Activated CD4-positive, CD25-positive, alpha-beta regulatory T cell (primary cell): ENCODE measurements at places on chromosomes 7 and 10.

- DNase-seq, result no peak
Observed at GRCh38 chr7:106806556-106806955, 58.5 kb upstream of the PIK3CG start.

GRCh38 chr10:76085817-76086167, 654.4 kb downstream of the LRMDA start:
- DNase-seq, result no peak

GRCh38 chr7:25385506-25386136, 157.3 kb upstream of the NPVF start:
- no peak for DNase-seq

- DNase-seq, result no peak
Observed at GRCh38 chr10:126520751-126521317, 132.6 kb upstream of the ADAM12 start.

- no peak for DNase-seq
Observed at GRCh38 chr7:79217976-79218626, 235.4 kb downstream of the MAGI2 start.

- no peak for DNase-seq
Observed at GRCh38 chr10:80472234-80473095, 18.4 kb downstream of the TSPAN14 start.

GRCh38 chr7:75948179-75948578, 33.2 kb downstream of the POR start:
- no peak for DNase-seq

DNA sequence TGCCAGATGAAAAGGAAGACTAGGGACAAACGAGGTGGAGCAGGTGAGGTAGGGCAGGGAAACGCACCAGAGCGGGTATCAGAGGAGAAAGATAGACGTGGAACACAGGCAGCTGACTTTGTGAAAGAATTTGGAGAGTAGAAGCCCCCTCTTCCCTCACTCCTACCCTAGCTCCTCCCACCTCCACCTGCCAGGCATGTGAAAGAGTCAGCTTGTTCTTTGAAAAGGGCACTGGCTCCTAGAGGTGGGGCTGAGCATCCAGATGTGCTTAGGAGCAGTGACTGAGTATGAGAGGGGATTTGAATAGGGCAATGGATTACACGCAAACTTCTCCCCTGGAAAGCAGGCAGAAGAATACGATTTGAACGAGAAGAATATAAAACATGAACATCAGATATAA, 174.2 kb upstream of the INHBA start:
- DNase-seq, result no peak

DNA sequence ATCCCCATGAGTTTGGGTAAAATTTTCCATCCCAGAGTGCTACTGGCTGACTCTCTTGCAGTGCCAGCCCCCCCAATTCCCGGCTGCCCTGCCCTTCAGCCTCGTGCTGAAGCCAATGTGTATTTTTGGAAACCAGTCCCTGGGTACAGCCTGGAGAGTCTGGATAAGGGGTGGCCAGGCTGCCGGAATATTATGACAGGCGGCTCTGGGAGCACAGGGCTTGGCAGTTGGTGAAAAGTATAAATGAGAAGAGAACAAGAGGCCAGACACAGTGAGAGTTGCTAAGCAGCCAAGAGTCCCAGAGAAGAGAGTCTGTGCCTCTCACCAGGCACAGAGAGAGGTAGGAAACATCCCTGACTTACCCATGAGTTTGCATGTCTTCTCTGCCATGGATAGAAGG, 53.6 kb downstream of the TMEM130 start:
- DNase-seq, result no peak

- DNase-seq, result no peak
Observed at GRCh38 chr7:85023066-85023712, 163.7 kb downstream of the SEMA3D start.

- DNase-seq, result no peak
Observed at GRCh38 chr7:106640368-106641141, 20.4 kb downstream of the CCDC71L start.

GRCh38 chr10:31578181-31578852, 259.3 kb downstream of the ZEB1 start:
- no peak for DNase-seq

- no peak for DNase-seq
Observed at GRCh38 chr7:4134204-4134603, 547.9 kb upstream of the FOXK1 start.

DNA sequence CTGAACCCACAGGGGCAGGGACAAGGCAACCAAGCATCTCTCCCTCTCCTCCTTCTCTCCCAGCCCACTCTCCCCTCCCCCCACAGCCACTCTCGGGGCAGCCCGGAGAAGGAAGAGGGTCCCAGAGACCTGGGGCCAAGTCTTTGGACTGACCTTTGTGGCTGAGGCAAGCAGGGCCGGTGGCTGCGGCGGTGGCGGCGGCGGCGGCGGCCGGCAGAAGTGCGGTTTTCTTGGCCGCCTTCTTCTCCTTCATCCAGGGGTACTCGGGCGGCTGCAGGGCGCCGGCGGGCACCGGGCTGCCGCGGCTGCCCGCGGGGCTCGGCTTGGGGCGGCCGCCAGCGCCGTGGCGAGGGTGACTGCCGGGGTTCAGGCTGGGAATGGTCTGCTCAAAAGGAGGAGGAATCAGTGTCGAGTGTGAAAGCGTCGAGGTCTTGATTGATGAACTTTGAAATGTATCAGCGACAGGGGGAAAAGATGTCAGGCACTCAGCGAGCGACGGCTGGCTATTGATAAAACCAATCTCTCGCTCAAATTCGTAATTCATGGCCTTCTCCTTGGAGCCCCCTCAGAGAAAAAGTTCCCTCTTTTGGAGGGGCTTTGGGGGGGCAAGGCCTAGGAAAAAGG, 414 bp downstream of the HOXA2 start:
- no peak for DNase-seq

- DNase-seq, result no peak
Observed at GRCh38 chr7:123918309-123918708, 6.7 kb upstream of the SPAM1 start.

GRCh38 chr10:67487906-67488619, 207.9 kb downstream of the CTNNA3 start:
- no peak for DNase-seq

DNA sequence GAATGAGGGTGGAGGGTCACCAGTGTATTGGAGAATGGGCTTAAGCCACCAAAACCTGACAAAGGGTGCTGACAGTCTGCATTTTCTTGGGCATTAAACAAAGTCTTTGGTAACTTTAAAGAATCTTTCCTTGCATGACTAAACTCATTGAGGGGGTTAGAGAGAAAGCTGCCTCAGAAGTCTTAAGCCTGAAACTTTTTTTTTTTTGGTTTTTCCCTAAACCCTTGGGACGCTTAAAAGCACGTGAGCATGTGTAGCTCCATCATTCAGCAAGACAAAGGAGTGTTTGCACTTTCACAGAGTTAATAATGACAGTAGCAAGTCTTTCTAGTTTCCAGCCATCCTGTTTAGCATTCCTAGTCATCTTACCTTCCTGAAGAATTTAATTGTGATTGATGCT, 110.7 kb downstream of the LRMDA start:
- DNase-seq, result no peak

DNA sequence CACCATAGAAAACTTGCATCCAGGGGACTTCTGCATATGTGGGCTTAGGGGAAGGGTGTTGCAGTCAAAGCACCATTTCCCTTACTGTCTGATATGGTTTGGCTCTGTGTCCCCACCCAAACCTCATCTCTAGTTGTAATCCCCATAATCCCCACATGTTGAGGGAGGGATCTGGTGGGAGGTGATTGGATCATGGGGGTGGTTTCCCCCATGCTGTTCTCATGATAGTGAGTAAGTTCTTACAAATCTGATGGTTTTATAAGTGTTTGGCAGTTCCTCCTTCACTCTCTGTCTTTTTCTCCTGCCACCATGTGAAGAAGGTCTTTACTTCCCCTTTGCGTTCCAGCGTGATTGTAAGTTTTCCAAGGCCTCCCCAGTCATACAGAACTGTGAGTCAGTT, 177.4 kb downstream of the ADK start:
- DNase-seq, result no peak

GRCh38 chr7:4065190-4065589, 616.9 kb upstream of the FOXK1 start:
- no peak for DNase-seq

DNA sequence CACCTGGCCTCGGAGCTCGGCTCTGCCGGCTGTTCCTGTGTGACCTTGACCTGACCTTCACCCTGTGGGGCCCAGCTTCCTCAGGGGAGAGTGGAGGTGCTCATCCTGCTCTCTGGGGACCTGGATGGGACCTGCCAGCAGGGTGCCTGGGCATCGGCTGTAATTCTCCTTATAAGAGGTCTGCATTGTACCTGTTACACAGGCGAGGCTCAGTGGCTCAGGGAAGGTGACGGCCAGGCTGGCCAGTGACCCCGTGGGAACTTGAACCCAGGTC, 29.0 kb downstream of the RET start:
- no peak for DNase-seq

DNA sequence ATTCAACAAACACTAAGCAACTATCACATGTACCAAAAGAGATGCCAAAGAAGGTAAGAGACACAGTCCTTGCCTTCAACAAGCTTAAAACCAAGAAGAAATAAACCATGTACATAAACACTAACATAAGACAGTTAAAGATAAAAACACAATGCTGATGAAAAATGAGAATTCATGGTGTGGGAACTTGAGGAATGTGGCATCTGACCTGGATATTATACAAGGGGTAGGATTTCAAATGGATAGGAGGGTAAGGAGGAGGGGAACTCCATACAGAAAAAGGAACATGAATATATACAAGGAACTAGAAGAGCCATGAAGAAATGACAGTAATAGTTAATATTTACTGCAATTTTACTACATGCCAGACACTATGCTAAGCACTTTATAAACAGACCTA, 11.0 kb downstream of the HIBADH start:
- no peak for DNase-seq

- no peak for DNase-seq
Observed at GRCh38 chr10:818526-819220, 112.8 kb downstream of the LARP4B start.

- DNase-seq, result no peak
Observed at GRCh38 chr10:13987446-13987845, 343.3 kb downstream of the FRMD4A start.

DNA sequence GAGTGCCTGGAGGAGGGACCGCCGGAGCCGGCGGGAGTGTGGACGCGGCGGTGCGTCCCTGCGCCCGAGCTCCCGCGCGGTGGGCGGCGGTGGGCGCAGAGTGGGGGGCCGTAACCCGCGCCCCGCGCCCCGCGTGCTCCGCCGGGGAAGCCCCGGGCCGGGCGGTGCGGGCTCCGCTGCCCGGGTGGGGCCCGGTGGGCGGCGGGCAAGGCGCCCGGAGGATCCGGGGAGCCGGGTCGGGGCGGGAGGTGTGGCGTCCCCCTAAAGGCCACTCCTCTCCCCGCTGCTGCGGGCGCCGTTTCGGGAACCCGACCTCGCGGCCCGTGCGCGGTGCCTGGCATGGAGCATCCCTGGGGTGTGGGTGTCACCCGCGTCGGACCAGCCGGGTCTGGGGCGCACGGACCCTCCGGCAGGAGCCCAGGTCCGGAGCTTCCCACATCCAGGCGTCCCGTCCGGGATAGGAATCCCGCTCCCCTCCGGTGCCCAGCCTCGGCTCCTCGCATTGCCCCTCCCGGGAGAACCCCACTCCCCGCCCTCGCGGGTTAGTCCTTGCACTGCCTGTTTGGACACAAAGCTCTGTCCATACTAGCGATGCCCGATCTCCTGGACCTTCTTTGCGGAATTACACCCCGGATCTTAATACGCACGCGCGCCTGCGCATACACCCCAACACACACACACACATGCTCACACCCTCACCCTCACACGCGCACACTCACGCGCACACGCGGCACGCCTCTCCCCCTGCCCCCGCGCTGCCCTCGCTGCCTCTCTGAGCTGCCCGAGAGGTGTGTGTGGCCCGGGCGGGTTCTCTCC, 723 bp downstream of the MTURN start:
- DNase-seq, result no peak

DNA sequence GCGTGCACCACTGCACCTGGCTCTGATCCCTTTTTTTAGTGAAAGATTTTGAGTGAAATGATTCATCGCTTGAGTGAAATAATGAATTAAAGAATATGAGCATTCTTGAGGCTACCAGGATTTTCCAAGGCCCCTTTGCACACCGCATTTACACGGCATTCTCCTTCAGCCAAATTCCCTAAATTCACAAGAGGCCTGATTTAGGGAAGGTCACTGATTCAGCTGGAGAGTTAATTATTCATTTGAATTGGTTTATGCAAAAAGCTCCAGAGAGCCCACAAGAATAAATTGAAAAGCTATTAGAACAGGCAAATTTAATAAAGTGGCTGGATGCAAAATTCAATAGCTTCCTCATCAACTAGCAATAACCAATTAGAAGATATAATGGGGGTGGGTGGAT, 46.5 kb downstream of the LEP start:
- no peak for DNase-seq

DNA sequence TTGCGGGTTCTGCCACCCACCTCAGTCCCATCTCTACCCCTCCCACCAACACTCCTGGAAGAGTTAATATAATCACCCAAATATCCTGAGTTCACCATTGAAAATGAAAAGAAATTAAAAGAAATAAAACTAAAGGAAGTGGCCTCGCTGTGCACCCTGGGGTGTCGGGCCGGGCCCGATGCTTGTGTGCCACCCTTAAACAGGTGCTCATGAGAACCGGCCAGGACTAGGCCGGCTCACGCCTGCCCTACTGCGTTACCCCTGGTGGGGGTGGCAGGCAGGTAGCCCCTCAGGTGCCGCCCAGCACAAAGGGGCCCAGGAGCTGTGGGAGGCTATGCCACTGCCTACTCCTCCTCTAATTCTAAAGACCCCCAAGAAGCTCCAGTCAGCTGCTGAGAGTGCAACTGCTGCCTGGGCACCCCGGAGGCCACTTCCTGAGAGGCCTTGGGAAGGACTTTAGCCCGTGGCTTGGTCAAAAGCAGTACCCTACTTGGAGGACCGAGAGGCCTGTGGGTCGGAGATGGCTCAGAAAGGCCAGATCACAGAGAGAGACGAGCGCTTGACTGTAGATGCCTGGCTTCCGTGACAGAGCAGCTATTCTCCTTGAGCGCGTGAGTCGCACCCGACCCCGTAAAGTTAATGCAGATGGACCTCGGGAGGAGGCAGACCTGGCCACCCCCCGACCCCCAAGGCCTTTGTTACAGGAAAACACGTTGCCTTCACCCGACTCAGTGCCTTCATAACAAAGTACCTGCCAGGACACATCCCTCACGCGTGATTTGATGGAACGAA, 51.0 kb upstream of the PPP2R2D start:
- no peak for DNase-seq

- DNase-seq, result no peak
Observed at GRCh38 chr10:75616874-75617478, 185.6 kb downstream of the LRMDA start.
